ENCODE measurements at places on chromosomes 5 and 9.

GRCh38 chr5:32735512-32735911 is 24.4 kb downstream of the NPR3 start:
- no peak for DNase-seq

DNA sequence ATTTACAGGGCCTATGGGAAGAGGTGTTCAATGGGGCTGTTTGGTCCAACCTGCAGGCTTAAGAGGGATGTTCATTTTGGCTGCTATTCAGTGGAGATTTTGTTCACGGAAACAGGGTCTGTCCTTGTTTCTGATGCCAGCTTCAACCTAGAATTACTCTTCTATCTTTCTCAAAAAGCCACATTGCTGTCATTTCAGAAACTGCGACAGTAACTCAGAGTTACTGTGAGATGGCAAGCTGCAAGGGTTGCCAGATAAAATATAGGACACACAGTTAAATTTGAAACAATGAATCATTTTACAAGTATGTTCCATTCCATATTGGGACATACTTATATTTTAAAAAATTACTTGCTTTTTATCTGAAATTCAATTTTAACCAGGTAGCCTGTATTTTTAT is 128.0 kb downstream of the NPR3 start:
- DNase-seq = no peak

GRCh38 chr9:85453850-85454249 is 287.9 kb downstream of the AGTPBP1 start:
- no peak for DNase-seq

DNA sequence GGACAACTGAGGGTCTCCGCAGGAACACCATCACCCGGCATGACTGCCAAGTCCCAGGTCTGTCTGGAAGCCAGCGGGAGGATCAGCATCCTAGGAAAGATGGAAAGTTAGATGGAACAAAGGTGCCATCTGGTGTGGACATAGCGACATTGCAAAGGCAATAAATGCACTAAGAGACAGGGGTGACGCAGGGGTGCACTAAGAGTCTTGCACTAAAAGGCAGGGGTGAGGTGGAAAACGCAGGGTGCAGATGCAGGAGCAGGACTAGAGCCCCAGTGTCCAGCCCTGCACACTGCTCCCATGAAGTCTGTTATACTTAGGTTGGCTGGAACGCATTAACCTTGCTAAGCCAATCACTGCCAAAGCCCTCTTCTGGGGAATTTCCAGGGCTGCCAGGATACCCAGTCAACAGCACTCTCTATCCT is 15.5 kb downstream of the ATOX1 start:
- DNase-seq = peak; percentile 56

DNA sequence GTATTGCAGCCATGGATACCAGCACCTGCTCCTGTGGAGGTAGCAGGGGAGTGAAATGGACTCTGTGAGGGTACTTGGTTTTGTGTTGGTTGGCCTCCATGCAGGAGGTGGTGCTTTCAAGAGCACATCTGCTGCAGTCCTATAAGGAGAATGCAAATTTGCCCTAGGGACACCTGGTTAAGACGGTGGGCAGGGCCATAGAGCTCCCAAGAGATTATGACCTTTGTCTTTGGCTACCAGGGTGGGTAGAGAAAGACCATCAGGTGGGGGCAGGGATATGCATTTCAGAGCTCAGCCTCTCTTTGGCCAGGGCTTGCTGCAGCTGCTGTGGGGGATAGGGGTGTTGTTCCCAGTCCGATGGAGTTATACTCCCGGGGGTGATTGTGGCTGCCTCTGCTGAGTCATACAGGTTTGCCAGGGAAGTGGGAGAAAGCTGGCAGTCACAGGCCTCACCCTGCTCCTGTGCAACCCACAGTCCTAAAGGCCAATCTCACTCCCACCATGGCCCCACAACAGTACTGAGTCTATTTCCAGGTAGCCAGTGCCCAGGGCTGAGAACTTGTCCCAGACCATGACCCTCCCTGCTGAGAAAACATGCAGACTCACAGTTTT is 14.0 kb upstream of the PDLIM4 start:
- DNase-seq = no peak

GRCh38 chr9:70422371-70423043 is 8.1 kb upstream of the KLF9 start:
- no peak for DNase-seq

GRCh38 chr5:145936401-145937131 is at the start of gene SH3RF2:
TSS of gene SH3RF2 (plus strand) at chr5:145936578. CDS start at chr5:145937929, 1,351 bp downstream.
- DNase-seq = peak; percentile 85

DNA sequence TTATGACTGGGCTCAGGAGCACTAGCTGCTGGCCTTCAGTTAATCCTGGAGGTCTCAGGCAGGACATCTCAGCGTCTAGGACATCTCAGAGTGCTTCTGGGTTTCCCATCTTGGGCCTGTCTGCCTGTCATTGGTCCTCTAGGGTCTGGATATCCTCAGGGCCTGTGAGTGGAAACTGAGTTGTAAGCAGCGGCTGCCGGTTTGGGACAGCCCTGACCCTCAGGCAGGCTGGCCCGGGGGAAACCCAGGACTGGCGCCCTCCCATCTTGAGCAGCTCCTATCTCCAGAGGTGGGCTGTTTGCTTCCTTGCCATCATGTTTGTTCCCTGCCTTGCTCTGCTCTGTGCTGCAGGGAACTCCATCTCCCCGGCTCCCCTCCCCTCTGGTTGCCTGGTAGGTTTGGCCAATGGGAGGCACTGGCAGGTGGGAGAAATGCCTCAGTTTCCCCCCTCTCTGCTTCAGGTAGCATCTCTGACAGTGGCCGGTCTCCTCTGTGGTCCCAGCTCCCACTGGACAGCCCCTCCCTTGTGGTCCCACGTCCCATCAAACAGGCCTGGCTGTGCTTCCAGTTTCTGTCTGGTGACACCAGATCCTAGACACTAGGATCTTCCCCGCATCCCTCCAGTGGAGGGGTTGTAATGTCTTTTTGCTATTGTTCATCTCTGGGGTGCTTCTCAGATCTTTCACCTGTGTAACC is 57.4 kb downstream of the ARHGEF37 start:
- no peak for DNase-seq

GRCh38 chr9:16105168-16106020 is 552.6 kb downstream of the CCDC171 start:
- no peak for DNase-seq

DNA sequence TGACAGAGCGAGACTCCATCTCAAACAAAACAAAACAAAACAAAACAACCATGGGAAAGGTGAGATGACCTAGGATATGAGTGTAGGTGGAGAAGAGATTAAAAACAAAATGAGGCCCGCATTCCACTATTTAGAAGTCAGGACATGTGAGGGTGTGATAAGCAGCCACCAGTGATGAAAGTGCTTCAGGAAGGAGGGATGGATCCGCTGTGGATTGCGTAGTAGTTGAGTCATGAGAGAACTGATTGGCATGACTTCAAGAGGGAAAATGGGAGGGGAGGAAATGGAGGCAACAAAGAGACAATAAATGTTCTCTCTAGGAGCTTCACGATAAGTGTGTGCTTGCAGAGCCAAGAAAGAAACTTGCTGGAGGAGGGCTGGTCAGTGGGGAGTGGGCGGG is 367.6 kb downstream of the ARL15 start:
- DNase-seq = no peak

DNA sequence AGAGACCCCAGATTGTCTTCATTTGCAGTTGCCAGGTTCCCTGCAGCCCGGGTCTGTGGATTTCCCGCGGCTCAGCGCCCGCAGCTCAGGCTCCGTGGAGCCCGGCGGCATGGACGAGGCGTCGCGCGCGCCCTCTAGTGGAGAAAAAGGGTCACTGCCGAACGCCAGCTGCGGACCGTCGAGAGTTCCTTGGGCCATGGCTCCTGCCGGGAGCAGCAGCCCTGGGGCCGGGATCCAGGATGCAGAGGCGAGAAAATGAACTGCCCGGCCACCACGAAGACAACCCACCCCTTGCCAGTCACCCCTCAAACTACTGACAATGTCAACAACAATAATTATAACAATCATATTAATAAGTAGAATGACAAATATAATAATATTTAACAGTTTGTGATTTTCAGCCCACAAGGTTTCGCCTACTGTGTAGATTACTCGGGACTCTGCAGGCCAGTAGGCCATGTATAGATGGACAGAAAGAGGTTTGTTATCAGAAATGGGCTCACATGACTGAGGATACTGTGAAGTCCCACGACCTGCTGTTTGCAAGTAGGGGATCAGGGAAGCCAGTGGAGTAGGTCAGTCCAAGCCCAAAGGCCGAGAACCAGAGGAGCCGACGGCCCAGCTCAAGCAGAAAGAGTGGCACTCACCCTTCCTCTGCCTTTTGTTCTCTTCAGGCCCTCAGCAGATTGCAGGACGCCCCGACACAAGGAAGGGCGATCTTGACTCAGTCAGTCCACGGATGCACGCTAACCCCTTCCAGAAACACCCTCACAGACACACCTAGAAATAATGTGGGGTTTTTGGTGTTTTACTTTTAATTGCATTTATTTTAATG is 43.1 kb downstream of the BOD1 start:
- DNase-seq = peak; percentile 22

GRCh38 chr5:14572836-14573235 is 8.8 kb upstream of the OTULINL start:
- DNase-seq = no peak

DNA sequence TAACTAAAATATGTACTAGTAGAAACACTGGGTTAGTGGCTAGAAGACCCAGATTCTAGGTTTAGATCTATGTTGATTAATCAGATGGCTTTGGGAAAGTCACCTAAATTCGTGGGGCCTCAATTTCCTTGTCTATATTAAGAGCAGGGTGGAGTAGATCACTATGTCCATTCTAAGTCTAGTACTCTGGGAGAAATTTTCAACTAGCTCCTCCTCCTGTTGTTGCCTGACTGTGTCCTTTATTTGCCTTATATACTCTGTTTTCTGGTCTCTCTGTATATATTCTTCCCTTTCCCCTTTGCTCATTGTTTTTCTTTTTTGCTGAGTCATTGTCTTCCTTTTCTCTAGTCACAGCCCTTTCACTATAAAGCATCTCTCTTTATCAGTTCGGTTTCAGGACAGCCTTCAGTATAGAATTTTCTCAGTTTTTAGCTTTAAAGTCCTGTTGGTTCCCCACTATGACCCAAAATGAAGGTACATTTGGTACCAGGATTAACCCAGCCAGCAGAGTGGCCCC is 44.5 kb upstream of the CDH6 start:
- no peak for DNase-seq

- DNase-seq = no peak
Measured at GRCh38 chr5:110112348-110112747, 422.6 kb downstream of the MAN2A1 start.

DNA sequence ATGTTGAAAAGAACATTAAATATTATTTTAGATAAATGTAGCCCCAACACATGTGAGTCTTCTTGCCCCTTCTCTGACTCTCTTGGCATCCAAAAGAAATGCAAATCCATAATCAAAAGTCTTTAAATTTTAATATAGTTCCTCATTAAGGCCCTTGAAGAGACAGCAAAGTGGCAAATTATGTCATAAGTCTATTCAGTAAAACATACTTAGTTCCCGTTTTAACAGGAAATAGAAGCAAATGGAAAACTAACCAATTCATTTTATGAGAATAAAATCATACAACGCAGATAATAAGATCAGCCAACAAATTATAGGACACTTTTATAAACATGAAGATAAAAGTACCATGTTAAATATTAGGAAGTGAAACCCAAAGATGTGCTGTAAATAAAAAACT is 20.1 kb upstream of the IFNB1 start:
- no peak for DNase-seq

- no peak for DNase-seq
Measured at GRCh38 chr5:109916481-109917153, 226.9 kb downstream of the MAN2A1 start.

DNA sequence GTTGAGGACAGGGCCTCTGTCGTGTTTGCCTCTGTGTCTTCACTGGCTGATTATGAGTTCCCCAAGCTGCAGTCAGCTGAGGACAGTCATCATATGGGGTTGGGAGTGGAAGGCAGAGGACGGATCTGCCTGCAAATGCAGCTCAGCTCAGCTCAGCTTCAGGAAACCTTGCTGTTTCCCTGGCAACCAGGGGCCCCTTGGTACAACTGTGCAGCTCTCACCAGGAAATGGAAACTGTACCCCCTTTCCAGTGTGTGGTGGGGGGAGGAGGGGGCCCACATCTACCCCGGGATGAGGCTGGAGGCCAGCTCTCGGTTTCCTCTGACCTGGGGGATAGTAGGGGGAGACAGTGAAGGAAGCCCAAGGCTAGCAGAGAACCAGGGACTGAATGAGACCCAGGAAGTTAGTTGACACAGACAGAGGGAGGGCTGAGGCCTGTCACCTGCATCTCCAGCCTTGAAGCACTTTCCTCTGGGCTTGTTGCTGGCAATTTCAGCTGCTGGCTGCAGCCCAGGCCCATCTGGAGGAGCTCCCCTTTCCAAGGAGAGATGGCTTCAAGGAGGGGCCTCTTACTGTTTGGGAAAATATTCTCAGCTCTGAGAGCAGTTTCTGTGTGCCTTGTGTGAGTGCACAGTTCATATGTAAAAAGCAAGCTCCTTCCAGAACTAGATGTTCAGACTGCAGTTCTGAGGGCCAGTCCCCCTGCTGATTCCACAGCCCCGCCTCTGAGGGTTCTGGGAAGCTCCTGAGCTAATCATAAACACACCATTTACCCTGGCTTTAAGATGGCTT is 6.9 kb downstream of the ANXA6 start:
- no peak for DNase-seq

GRCh38 chr5:1161833-1162229 is 39.6 kb upstream of the SLC6A19 start:
- no peak for DNase-seq

GRCh38 chr9:120289990-120290975 is 289.7 kb downstream of the CDK5RAP2 start:
- no peak for DNase-seq

DNA sequence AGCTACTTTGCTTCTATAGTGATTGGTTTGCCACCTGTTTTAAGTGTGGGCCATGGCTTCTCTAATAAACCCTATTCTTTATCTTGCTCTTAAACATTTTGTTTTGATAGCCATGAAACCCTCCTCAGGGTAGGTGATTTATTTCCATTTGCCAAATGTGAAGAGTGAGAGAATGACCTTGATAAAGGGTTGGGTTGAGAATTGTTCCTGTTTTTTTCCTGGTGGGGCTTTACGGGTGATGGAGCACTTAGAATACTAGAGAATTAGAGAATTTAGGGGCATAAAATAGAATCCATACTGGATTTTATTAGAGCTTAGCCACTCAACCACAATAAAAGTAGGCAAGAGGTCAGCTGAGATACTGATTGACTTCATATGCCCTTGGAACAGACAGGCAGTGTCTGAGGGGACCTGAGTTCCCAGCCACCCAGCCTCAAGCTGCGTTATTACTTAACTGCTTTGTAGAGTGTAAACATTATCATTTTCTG is 68.9 kb downstream of the COMMD10 start:
- DNase-seq = no peak

GRCh38 chr5:127844581-127845021 is 141.4 kb downstream of the CCDC192 start:
- no peak for DNase-seq

- DNase-seq = no peak
Measured at GRCh38 chr9:99056886-99057664, 47.8 kb upstream of the TGFBR1 start.

DNA sequence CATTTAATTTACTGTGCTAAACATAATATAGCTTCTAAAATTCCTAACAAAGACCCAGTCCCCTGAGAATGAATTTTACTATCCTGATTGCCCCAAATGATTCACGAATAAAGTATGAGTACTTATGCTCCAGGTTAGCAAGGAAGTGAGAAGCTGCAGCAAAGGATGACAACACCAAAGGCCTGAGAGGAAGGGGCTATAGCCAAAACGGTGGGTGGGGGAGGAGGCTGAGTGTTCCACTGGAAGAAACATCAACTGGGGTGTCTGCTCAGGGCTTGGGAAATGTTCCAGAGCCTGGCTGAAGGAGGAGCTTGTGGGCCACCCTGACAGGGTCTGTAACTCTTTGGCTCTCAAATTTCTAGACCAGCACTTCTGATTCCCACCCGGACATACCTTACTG is 157.3 kb downstream of the ADAMTS12 start:
- DNase-seq = no peak

- DNase-seq = no peak
Measured at GRCh38 chr5:149474198-149474597, 77.0 kb downstream of the CSNK1A1 start.

Data from HCT116 (cell line).